ENCODE measurements at places on chromosomes 6 and 20.

GRCh38 chr20:34163307-34163706 lies 51.3 kb upstream of the EIF2S2 start:
- DNase-seq: no peak

DNA sequence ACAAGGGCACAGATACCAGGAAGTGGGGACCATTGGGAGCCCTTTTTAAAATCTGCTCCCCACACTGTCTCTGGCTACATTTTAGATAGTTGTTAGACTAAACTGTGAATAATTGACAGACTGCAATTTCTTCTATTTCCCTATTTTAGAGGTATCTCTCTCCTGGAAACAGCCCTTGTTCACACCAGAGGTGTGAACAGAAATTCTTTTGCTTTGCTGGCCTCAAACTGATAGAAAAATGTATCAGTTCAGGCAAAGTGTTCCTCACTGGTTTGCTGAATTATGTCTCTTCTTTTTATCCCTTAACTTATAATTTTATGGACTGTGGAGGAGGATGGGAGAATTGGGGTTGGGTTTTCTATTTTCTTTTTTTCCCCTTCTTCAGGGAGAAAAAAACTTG lies 513.2 kb upstream of the SULF2 start:
- no peak for DNase-seq

- no peak for DNase-seq
Observed at GRCh38 chr6:88810701-88811100, 152.7 kb downstream of the RNGTT start.

DNA sequence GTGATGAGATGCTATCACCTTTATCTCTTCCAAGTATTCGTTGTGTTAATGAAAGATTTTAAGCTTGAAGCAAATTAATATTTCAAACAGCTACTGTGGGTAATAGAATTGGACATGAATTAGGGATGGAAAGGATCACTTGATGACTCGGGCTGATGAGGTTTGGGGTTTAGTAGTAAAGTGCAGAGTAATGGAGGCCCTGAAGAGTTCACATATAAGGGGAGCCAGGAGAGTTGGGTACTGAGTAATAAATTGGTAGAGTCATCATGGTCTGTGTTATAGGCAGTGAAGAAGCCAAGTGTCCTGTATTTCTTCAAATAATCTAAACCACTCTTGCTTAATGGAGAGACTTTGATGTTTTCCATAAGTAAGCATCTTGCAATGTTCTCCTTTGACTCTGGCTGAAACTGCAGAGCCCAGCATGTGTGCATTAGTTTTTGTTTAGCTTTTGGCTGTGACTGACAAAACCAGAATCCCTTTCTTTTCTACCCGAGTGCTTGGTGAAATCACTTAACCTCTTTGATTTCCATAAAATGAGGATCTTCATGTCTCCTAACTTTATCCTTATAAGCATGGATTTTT lies 57.6 kb downstream of the L3MBTL3 start:
- no peak for DNase-seq

GRCh38 chr20:43936805-43937204 lies 22.2 kb downstream of the TOX2 start:
- DNase-seq: no peak

DNA sequence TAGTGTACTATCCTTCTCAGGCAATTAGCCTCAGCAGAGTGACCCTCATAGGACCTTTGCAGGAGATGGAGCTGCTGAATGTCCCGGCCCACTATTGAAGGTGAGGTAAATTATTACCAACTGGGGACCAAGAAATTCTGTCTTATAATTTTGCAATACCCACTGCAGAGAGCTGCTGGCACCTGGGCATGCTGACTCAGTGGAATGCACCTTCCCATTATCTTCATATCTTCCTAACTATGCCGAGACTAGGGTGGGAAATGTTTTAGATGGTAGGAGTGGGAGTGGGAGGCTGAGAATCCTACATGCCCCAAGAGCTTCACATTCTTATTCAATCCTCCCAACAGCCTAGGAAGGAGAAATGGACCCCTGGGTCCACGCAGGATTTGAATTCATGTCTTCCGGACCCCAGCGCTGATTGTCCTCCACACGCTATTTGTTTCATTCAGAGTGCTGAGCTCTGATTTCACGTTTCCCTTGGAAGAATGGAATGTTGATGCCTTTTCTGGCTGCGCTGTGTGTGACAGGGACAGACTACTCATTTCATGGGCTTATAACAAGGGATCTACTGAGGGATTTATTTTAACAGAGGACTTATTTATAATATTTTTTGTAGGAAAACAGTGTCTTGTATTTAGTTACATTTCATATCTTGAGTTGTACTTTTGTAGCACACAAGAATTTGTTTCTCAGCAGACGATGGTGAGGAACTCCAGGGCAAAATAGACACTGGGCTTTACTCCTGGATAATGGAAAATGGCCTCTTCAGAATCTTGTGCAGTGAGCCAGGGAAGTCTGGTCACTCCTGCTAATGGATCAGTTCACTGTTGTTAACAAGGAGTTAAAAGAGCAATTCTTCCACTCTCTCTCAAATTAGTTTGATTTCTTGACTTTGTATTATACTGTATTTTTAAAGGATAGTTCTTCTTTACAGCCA lies 66.4 kb downstream of the FYN start:
- no peak for DNase-seq

DNA sequence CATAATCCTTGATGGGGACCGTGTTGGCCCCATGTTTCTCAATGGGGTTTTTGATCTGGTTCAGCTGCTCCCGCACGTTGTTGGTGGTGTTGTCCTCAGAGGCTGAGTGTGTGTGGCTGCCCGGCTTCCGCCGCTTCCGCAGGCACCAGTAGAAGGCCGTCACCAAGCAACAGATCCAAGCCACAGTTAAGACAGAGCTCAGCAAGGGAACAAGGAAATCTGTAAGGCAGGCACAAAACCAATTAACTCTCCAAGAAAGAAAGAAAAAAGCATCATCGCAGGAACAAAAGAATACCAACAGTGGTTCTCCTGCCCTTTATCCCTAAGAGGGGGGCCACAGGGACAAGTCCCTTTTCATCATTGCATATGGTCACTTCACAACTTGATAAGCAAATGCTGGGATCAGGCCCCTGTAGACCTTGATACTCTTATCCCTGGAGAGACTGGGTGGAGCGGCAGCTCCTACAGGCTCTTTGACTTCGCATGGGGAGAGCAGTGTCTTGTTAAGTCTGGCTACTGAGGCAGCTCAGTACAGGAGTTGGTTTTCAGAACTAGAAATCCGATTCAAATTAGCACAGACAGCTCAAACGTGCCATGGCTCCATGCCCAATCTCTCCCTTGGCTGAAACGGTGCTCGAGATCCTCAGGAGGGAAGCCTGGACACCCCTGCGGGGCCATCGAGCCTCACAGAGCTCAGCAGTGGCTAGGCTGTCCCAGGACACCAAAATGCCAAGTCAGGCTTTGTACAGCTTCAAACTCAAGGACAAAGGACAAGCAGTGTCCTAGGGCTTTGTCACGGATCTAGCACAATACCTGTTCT lies 33.9 kb downstream of the JAG1 start:
- no peak for DNase-seq

GRCh38 chr6:157635388-157636244 lies 187.4 kb upstream of the SNX9 start:
- no peak for DNase-seq

GRCh38 chr20:51420805-51421204 lies 121.7 kb downstream of the NFATC2 start:
- no peak for DNase-seq

DNA sequence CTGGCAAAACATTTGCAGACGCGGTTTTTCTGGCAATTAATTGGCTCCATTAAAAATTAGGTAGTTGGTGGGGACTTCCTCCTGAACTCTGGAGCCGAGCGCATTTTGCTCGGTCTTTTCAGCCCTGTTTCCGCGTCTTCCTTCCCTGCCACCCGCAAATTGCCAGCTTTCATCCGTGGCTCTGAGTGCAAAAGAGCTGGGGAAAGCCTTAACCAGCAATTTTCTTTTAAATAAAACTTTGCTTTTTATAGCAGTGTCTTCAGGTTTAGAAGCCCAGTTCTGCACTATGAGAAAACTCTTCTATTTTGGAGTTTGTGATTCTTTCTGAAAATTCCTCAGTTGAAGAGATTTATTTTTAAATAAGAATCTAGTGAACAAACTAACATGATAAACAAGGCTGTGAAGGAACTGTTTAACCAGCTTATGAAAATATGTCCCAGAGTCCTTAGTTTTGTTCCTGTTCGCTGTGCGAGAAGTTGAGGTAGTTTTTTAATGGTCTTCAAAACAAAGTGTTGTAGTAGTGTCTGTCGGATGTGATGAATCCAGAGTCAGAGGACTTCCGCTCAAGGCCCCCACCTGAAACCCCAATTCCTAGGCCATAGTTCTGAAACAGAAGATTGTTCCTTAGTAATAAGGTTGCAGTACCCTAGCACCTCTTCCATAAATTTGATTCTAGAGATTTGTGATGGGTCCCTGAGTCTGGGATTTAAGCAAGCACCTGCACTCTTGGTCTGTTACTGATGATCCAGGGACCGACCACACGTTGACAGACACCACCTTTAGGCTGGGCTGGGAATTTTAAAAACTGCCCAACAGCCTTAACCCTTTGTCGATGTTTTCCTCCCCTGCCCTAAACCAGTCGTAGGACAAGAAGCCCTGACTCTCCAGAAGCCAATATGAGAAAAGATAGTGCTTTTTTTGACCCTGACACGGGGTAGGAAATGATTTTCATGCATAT lies 950 bp downstream of the KCTD20 start:
- no peak for DNase-seq

GRCh38 chr6:136751522-136751956 lies 40.7 kb downstream of the MAP3K5 start:
- no peak for DNase-seq

DNA sequence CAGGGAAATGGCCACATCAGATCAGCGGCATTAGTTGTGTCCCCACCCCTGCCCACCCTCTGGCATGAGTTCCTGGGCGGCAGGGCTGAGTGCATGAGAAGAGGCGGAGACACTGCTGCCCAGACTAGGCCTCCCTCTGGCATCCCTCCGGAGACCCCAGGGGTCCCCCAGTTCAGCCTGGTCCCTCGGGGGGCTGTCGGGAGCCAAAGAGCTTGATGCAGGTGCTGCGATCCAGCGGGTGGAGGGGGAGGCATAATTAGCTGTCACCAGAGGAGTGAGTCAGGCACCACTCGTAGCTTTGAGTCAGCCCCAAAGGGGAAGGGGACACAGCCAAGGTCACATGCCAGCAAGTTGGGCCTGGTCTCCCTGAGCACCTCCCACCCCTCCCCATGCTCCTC lies 34.5 kb downstream of the DLGAP4 start:
- no peak for DNase-seq

GRCh38 chr6:399785-400534 lies 8.4 kb downstream of the IRF4 start:
- no peak for DNase-seq

DNA sequence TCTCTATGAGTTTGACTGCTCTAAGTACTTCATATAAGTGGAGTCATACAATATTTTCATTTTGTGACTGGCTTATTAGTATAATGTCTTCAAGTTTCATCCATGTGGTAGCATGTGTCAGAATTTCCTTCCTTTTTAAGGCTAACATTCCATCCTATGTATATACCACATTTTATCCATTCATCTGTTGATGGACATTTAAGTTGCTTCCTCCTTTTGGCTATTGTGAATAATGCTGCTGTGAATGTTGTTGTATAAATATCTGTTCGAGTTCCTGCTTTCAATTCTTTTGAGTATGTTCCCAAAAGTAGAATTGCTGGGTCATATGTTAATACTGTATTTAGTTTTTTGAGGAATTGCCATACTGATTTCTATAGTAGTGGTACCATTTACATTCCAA lies 79.5 kb downstream of the PTPRA start:
- DNase-seq: no peak

DNA sequence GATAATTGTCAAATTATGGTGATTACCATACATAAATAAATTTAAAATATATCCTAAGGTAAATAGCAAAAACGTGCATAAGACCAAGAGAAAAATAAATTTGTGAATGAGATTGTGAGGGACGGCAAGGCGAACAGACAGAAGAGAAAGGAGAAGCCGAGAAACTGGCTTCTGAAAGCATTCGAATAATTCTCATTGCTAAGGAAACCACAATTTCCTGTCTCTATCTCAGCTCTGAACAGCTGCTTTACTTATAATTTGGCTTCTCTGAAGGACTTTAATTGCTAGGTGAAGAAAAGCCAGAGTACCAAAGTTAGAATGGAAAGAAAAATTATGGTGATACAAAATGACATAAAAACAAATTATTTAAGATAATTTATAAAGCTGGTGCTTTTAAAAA lies 79.0 kb upstream of the RGS17 start:
- DNase-seq: no peak

- DNase-seq: no peak
Observed at GRCh38 chr6:139759086-139759485, 384.6 kb upstream of the CITED2 start.

GRCh38 chr6:107383705-107384104 lies 75.7 kb downstream of the PDSS2 start:
- DNase-seq: no peak
